CD8-positive, alpha-beta memory T cell (primary cell): ENCODE measurements at places on chromosomes 13 and 19. TPM values are rescaled to one million over a fixed set of nuclear protein-coding genes. Genes with fewer than 3 reads are reported as not detected.

The NLRP9 gene
- not detected for total RNA-seq

The CLDND2 gene
- 24.9 TPM for total RNA-seq

The KLK1 gene
- total RNA-seq, result 0.27 TPM

The CEACAM7 gene
- not detected for total RNA-seq

- DNase-seq, result no peak
Observed at GRCh38 chr19:37980419-37981170, 73.6 kb downstream of the SIPA1L3 start.

DNA sequence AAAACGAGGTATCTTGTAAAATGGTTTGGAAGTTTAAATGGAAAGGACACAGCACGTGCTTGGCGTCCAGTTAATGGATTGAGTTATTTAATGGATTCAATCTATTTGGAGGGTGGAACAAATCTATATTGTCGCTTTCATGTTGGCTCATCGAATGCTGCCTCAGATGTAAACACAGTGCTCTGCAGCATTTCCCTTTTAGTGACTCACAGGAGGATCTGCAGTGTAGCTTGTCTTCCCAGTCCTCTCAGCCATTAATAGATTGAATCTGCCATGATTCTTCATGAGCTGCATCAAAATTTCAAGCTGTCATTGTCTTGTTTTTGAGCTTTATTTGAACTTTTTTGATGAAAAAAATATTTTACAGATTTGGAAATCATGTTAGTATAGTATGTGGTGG, 44.7 kb downstream of the DHRS12 start:
- DNase-seq, result no peak

- no peak for DNase-seq
Observed at GRCh38 chr19:50801107-50801506, 10.9 kb downstream of the ACP4 start.

- no peak for DNase-seq
Observed at GRCh38 chr19:30512176-30513081, 140.2 kb downstream of the ZNF536 start.

DNA sequence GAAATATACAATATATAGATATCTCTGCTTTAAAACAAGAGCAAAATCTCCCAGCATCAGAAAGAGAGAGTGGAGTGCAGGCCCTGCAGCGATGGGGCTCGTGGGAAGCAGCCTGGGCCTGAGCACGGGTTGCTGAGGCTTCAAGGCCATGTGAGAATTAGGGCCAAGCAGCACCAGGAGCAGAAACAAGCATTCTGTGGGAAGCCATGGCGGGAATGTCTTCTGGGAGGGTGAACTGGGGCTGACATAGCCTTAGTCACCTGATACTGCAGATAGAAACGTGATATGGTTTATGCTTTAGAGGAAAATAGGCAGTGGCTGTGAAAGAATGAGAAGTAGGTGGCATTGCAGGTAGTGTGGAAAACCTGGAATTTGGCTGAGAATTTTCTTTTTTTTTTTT, 472.3 kb downstream of the IRS2 start:
- no peak for DNase-seq

- no peak for DNase-seq
Observed at GRCh38 chr13:94640721-94641120, 39.1 kb downstream of the GPR180 start.

DNA sequence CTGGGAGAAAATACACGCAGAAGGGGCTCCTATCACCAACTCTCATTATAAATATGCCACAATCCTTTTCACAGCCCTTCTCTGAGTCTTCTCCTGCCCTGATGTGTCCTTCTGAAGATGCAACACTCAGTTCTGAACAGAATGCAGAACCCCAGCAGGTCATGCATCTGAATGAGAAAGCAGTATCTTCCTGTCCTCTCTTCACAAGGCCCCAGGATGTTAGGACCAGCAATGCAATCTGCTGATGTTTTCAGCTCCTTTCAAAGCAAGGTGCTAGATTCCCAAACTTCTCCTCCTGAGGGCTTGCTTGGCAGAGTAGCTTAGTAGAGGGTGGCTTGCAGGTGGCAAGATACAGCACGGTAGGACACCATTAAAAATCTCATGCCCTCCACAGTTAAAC, 22.3 kb upstream of the DOCK9 start:
- DNase-seq, result no peak

- DNase-seq, result no peak
Observed at GRCh38 chr19:12858041-12858928, 20.0 kb downstream of the MAST1 start.

DNA sequence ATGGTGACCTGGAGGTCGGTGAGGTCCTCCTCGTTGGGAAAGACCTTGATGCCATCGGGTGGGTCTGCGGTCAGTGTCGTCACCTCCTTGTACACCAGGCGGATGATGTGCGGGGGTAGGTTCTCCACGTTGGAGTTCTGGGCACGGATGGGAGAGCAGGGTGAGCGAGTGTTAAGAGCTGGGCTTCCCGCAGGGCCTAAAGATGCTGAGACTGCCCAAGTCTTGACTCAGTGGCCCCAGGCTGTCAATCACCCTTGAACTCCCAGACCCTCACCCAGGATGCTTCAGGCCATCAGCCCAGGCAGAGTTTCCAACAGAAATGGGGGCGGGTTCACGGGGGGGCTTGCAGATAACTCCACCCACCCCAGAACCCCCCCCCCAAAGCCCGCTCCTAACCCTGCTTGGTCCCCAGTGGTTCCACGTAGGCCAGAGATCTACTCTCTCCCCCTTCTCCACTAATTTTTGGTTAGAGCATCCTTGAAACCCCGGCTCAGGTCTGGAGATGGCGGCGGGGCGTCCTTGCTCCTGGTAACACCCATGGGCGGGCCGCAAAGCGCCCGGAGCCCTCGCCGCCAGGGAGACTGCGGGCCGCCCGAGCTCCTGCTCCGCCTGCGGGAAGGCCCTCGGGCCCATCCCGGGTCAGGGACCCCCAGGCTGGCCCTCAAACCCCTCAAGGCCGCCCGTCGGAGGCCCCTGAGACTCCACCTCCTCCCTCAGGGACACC, 600 bp downstream of the UBE2S start:
- peak; percentile 24 for DNase-seq

- DNase-seq, result no peak
Observed at GRCh38 chr13:99340638-99341037, 33.4 kb upstream of the GPR183 start.

DNA sequence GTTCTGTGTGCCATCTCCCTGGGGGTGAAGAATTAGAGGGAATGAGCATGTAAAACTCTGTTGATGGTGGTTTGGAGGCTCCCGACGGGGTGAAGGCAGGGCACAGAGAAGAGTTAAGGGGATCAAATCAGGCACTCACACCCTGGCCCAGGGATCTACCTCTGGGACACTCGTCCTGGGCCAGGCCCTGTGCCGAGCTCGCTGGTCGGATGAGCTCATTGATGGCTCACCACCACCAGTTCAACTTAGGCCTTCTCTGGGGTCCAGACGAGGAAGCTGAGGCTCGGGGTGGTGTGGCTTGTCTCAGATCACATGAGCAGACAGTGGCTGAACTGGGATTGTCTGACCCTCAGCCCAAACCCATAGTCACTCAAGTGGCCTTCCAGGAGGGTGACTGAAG, 1.6 kb downstream of the NACC1 start:
- DNase-seq, result no peak
